Cerebellar cortex (tissue), 1 donor: ENCODE measurements at places on chromosomes 3 and 15.

GRCh38 chr15:60713119-60714084 lies 234.5 kb upstream of the ICE2 start:
- DNase-seq, result no peak

DNA sequence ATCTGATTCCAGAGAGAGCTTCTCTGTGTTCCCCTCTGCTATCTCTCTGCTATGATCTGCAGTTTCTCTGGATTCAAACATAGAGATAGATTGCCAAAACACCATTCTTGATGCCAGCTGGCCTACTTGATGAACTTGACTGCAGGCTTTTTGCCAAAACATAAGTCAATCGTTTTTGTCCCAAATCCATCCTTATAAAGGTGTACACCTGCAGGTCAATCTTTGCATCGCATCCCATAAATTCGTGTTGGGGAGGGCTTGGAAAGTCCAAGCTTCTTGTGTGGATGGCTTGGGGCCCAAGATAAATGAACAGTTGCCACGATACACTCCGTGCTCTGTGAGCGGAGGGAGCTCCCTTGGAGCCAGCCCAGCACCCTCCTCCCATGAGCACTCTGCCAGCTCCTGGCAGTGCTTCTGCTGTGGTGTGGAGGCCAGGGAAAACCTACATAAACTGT lies 2.7 kb downstream of the CERS3 start:
- peak; percentile 85 for DNase-seq

GRCh38 chr3:133531981-133532380 lies 41.5 kb upstream of the CDV3 start:
- DNase-seq, result no peak

DNA sequence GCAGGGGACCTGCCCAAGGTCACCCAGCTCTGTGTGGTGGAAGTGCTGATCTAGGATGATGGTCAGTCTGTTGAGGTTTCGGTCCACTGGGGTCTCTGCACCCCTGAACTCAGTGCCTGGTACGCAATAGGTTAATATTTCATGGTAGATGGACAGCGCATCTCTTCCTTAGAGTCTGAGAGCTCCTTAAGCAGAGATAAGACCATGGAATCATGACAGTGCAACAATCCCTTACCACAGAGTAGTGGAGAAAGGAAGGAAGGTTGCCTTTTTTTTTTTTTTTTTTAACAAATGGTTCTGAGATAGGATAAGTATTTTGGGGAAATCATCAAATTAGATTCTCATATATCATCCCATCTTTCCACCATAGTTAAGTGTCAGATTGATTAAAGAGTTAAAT lies 79.8 kb upstream of the SLC6A1 start:
- DNase-seq, result no peak

GRCh38 chr3:150511122-150511821 lies 35.0 kb downstream of the SERP1 start:
- no peak for DNase-seq

- DNase-seq, result no peak
Measured at GRCh38 chr3:107063351-107063750, 313.9 kb upstream of the CCDC54 start.

- peak; percentile 63 for DNase-seq
Measured at GRCh38 chr15:80173022-80173759, 20.4 kb downstream of the FAH start.

GRCh38 chr3:36312351-36312750 lies 68.0 kb upstream of the STAC start:
- DNase-seq, result peak; percentile 18

GRCh38 chr15:68075764-68076385 lies 21.8 kb downstream of the PIAS1 start:
- DNase-seq, result no peak

- DNase-seq, result no peak
Measured at GRCh38 chr3:154121701-154122551, 736 bp downstream of the ARHGEF26 start.
